T-helper 2 cell (primary cell): ENCODE measurements at places on chromosomes 3 and 15.

DNA sequence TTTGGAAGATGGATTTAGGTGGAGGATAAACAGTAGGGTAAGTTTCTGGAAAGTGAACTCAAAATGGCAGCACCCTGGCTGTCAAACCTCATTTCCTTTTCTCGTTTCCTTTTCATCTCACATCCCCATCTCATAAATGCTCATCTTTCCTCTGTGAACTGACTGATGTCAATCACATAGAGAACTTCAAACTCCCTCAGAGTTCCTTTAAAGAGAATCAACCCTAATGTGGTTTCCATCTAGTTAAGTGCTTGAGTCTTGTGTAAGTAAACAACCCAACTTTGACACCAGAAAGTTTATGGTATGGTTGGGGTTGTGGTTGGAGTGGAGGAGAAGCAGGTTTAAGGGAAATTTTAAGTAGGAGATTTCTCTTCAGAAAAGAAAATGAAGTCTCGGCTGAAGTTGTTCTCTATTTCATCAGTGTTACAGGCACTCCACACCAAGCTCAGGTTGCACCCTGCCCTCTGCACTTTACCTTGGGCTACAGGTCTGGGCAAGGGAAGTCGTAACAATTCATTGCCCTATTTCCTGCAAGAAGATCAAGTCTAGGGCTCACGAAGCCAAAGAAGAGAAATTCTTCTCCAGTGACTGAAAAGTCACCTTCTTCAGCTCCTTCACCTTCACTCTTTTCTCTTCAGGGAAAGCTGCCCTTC lies 34.4 kb upstream of the TNIK start:
- no peak for DNase-seq

- no peak for DNase-seq
Observed at GRCh38 chr3:35120026-35120425, 519.3 kb upstream of the ARPP21 start.

DNA sequence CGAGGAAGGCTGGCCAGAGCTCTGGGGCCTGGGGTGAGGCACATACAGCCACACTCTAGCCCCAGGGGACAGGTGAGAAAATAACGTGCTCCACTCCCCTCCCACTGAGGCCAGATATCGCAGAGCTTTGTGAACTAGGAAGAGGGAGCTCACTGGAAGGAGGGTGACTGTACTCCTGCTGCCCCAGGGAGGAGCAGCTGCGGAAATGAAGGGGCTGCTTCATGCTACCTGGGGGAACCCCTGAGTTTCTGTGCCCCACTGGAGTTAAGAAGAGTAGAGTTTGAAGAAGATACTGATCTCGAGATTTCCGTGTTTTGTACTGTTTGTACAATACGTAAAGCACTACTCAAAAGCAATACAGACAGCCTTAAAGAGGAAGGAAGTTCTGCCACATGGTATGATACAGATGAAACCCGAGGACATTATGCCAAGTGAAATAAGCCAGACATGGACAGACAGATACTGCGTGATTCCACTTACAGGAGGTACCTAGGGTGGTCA lies 44.6 kb downstream of the CMTM6 start:
- peak; percentile 85 for DNase-seq

- DNase-seq = no peak
Observed at GRCh38 chr3:57787867-57788623, 31.9 kb downstream of the SLMAP start.

- DNase-seq = peak; percentile 95
Observed at GRCh38 chr3:110814170-110815007, 257.2 kb upstream of the NECTIN3 start.

GRCh38 chr15:43006991-43007390 lies 86.4 kb upstream of the TTBK2 start:
- DNase-seq = no peak

DNA sequence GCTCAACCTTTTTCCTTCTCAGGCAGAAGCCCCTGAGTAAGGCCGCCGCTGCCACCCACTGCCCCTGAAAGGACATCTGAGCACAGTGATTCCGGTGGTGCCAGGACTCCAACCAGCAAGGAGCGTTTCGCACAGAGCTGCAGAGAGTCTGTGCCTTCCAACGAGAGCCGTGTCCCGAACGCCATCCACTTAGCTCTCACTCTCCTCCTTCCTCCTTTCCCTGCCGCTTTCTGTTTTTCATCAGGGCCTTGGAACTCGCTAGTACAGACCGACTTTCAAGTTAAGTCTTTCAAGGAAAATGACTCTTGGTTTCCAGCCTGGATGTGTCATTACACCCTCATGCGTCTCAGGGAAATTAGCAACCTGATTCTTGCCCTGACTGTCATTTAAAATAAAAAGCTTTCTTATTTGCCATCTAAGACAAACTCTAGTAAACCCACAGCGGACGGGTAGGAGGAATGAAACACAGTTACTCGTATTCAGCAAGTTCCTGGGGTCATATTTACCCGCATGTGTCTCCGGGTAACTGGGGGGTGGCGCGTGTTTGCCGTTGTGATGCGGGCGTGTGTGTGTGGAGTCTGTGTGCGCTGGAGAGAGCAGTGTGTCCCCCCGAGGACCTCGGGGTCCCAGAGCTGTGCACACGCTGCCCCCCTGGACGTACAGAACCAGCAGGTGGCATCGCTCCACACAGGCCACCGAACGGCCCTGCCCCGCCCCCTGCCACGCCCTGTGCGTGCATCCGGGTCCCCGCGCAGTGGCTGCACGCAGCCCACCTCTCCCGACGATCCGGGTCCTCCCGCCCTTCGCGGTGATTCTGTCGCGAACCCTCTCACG lies 30.4 kb upstream of the ALDH1A3 start:
- DNase-seq = no peak
